Activated naive CD4-positive, alpha-beta T cell treated with anti-CD3 and anti-CD28 coated beads for 36 hours (primary cell): ENCODE measurements at places on chromosomes 3 and 15. TPM values are rescaled to one million over a fixed set of nuclear protein-coding genes. Genes with fewer than 3 reads are reported as not detected.
A peak's percentile ranks its signal among the peaks of the same experiment; 100 is the strongest.

DNA sequence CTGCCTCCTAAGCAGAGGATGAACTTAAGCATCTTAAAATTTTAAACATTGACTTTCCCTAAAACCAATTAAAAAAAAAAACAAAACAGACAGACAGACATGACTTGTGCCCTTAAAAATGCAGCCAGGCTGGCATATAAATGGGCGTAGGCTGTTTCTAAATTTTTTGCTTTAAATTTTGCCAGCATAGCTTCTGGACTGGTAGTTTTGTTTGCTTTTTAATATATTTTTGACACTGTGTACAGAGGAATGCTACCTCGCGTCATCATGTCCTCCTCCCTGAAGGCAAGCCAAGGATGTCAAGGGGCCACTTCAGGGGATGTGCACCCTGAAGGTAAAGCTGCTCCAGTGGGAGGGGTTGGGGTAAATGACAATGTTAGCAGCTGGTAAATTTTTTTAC, 134.8 kb downstream of the PGPEP1L start:
- DNase-seq, result no peak
- H3K4me1 ChIP-seq, result peaks cover 50% of the 10 kb centered on the region
- no peaks in the 10 kb centered on the region for H3K27me3 ChIP-seq
- H3K4me3 ChIP-seq, result no peak overlapping the region
- H3K36me3 ChIP-seq, result peaks cover 4% of the 10 kb centered on the region

The DNAJA4 gene
- 40.1 TPM for total RNA-seq

The CHST2 gene
- 4.2 TPM for total RNA-seq

GRCh38 chr3:15426579-15427118, 695 bp downstream of the METTL6 start:
- DNase-seq, result no peak
- peaks cover 38% of the 10 kb centered on the region for H3K4me1 ChIP-seq
- peak overlapping the region; percentile 91 for H3K27ac ChIP-seq
- peak overlapping the region; percentile 90 for H3K4me3 ChIP-seq
- H3K36me3 ChIP-seq, result peaks cover 19% of the 10 kb centered on the region

DNA sequence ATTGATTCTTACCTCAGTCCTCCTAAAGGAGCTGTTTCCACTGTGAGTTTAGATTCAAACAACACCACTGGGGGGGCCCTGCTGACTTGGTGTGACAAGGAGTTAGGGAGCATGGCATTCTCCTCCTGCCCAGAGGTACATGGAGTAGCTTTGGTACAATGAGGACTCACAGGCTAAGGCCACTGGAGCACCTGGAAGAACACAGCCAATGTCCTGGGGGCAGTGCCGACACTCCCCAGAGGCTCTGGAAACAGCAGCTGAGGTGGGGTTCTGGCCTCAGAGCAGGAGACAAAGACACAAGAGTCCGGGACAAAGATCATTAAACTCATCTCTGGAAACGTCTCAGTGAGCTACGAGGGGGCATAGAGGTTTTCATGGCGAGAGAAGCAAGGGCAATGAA, 69.7 kb upstream of the POMGNT2 start:
- H3K27ac ChIP-seq, result no peak overlapping the region
- H3K27me3 ChIP-seq, result no peaks in the 10 kb centered on the region
- H3K4me1 ChIP-seq, result peaks cover 23% of the 10 kb centered on the region
- no peak for DNase-seq

The CNTN6 gene
- total RNA-seq, result not detected

The C3orf70 gene
- total RNA-seq, result not detected

DNA sequence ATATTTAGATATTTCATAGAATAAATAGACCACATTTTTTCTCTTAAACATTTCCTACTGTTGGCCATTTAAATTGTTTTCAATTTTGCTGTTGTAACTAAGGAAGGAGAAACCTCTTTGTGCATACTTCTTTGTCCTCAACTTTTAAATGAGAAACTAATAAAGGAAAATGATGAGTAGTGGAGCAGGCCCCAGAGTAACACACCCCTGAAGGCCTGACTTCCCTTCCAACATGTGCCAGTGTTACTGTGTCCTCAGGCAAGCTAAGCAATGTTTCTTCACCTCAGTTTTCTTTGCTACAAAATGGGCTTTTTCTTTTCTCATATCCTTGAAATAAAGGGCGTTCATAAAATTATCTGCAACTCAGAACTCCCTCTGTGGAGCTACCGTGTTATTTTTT, 53.7 kb downstream of the RPL22L1 start:
- no peaks in the 10 kb centered on the region for H3K36me3 ChIP-seq
- no peak for DNase-seq
- no peak overlapping the region for H3K4me3 ChIP-seq
- no peak overlapping the region for H3K27ac ChIP-seq
- H3K4me1 ChIP-seq, result no peaks in the 10 kb centered on the region

DNA sequence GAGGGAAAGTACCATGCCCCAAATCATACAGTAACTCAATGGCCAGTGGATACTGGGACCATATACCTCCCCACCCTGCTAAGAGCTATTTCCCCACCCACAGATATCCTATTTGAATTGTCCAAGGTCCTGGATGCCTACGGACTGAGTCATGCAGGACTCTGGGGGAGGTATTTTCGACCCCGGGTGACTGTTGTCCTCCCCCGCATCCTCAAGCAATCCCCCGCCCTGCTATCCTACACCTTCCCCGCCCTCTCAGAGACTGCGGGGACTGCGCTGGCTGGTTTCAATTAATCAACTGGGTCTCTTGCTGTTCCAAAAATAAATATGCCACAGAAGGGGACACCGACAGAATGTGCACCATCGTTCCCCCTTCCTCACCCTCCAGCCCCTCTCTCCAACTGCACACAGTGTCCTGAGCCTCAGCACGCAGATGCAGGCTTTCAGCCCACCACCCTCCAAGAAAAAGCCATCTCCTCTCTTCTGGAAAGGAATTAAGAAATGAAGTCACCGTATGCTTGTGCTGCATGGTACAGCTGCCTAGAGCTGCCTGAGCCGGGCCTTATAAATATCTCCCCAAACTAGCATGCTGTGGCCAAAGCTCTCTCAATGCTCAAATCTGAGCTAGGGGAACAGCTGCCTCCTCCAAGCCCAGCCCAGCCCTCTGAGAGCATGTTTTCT, 8.1 kb downstream of the CAV3 start:
- no peaks in the 10 kb centered on the region for H3K27me3 ChIP-seq
- no peak for DNase-seq
- H3K4me1 ChIP-seq, result no peaks in the 10 kb centered on the region
- no peak overlapping the region for H3K27ac ChIP-seq

DNA sequence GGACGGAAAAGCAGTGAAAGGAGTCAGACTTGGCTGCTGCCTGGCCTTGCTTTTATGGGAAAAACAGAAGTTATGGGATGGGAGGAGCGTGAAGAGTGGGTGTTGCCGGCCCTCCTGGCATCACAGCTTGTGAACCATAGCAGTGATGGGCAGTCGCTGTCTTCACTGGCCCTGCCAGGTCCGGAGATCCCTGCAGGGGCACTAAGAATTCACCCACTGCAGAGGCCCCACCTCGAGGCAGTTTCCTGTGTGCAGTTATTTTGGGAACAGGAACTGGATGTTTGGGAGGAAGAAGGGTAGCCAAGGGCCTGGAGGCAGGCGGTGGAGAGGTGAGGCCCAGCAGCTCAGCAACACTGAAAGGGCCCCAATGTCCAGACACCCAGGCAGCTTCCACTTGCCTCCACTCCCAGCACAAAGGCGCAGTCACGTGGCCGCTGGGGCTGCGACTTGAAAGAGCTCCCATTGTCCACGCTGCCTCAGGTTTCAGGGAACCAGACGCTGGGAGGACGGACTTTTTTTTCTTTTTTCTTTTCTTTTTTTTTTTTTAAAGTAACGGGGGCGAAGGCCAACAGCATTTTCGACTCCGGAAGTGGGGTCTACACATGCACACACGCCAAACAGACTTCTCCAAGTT, 255.6 kb downstream of the ZNF621 start:
- no peak for DNase-seq
- H3K27ac ChIP-seq, result no peak overlapping the region
- peaks cover 15% of the 10 kb centered on the region for H3K27me3 ChIP-seq
- no peaks in the 10 kb centered on the region for H3K36me3 ChIP-seq

GRCh38 chr3:169618894-169619792, 44.4 kb downstream of the MECOM start:
- peaks cover 2% of the 10 kb centered on the region for H3K27me3 ChIP-seq
- no peak overlapping the region for H3K27ac ChIP-seq
- H3K4me1 ChIP-seq, result no peaks in the 10 kb centered on the region
- no peak for DNase-seq
- H3K36me3 ChIP-seq, result no peaks in the 10 kb centered on the region
- H3K4me3 ChIP-seq, result no peak overlapping the region

The GOLGA6L10 gene
- 1.4 TPM for total RNA-seq

GRCh38 chr3:12175137-12175593, 16.5 kb upstream of the TIMP4 start:
- H3K36me3 ChIP-seq, result peaks cover 3% of the 10 kb centered on the region
- H3K27ac ChIP-seq, result no peak overlapping the region
- peaks cover 14% of the 10 kb centered on the region for H3K4me1 ChIP-seq
- peaks cover 1% of the 10 kb centered on the region for H3K27me3 ChIP-seq
- no peak overlapping the region for H3K4me3 ChIP-seq

The ARMC8 gene
- 38.2 TPM for total RNA-seq

DNA sequence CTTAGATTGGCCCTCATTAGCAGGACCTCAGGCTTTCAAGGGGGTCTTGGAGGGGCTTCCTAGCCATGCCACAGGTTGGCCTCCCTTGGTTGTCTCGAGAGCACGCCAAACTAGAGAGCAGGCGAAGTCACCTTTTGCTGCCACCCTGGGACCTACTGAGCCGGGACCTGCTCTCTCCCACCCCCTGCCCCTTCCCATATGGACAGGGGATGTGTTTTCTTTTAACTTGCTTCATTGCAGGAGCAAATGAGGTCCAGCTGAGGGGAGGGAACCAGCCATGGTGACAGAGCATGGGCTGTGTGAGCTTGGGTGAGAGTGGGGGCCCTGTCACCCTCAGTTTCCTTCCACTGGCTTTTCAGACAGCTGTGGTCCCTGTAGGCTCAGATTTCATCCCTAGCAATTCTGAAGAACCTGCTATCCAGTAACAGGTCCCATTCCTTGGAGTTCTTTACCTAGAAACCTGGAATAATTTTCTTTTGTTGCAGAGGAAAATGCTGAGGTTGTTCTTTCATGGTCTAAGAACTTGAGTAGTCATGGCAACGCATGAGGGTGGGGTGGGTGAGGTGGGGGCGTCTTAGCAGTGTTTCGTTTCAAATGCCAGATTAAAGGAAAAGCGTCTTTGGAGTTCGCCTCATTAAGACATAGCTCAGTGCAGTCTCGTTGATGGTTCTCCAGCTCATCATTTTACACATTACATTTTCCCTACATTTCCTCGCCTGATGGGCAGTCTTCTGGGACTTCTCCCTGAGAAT, 20.1 kb upstream of the MAGEF1 start:
- H3K27ac ChIP-seq, result no peak overlapping the region
- H3K4me1 ChIP-seq, result no peaks in the 10 kb centered on the region
- DNase-seq, result no peak
- H3K4me3 ChIP-seq, result no peak overlapping the region
- no peaks in the 10 kb centered on the region for H3K27me3 ChIP-seq

DNA sequence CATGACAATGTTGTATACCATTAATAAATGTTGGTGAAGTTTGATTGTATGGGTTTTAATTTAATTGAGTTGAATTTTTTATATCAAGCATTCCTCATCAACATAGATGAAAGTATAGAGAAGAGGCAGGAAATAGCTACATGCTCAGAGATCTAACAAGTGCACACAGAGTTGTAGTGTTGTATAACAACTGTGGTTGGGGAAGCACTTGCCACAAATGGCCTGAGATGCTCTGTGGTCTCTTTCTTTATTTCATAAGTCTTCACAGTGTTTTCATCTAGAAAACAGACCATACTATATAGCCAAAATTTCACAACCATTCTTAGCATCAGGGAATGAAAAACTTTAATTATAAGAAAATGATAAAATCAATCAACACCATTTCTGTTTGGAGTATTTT, 682.6 kb upstream of the NECTIN3 start:
- no peak for DNase-seq
- H3K27ac ChIP-seq, result no peak overlapping the region
- no peaks in the 10 kb centered on the region for H3K4me1 ChIP-seq
- H3K36me3 ChIP-seq, result no peaks in the 10 kb centered on the region
- H3K4me3 ChIP-seq, result no peak overlapping the region

DNA sequence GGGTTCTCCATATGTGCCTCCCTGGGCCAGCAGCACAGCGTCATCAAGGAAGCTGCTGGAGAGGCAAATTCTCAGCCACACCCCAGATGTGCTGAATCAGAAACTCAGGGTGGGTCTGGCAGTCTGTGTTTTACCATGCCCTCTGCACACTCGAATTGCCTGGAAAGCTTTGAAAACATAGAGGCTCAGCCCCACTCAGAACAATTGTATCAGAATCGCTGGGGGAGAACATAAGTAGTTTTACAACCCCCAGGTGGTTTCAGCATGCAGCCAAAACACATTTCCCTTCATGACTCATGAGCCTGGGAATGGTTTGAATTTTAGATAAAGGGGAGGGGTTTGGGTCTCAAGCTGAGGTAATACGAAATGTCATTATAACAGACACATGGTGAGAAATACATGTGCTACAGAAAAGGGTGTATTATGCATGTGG, 9.6 kb downstream of the TGM4 start:
- no peaks in the 10 kb centered on the region for H3K4me1 ChIP-seq
- no peak overlapping the region for H3K4me3 ChIP-seq
- no peak overlapping the region for H3K27ac ChIP-seq
- no peaks in the 10 kb centered on the region for H3K36me3 ChIP-seq

DNA sequence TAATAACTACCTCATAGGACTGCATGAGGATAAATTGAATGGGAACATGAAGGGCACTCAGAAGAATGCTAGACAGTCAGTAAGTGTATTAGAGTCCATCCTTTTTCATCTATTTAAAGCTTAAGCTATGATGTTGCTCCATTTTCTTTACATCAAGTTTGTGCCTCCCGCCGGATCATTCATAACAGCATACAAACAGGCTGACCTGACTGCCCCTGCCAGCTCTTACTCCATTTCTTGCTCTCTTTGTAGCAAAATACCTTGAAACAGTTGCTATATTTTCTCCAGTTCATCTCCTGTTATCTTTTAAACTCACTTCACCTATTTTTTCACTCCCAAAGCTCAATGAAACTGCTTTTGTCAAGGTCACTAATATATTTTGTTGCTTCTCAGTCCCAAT, 315.6 kb upstream of the ALCAM start:
- H3K4me3 ChIP-seq, result no peak overlapping the region
- no peak overlapping the region for H3K27ac ChIP-seq
- H3K4me1 ChIP-seq, result no peaks in the 10 kb centered on the region
- no peak for DNase-seq

The ANKDD1A gene
- total RNA-seq, result 2.3 TPM

GRCh38 chr3:81339040-81339845, 422.2 kb downstream of the GBE1 start:
- H3K4me1 ChIP-seq, result no peaks in the 10 kb centered on the region
- no peaks in the 10 kb centered on the region for H3K36me3 ChIP-seq
- no peaks in the 10 kb centered on the region for H3K27me3 ChIP-seq
- H3K4me3 ChIP-seq, result no peak overlapping the region
- H3K27ac ChIP-seq, result no peak overlapping the region
- no peak for DNase-seq

DNA sequence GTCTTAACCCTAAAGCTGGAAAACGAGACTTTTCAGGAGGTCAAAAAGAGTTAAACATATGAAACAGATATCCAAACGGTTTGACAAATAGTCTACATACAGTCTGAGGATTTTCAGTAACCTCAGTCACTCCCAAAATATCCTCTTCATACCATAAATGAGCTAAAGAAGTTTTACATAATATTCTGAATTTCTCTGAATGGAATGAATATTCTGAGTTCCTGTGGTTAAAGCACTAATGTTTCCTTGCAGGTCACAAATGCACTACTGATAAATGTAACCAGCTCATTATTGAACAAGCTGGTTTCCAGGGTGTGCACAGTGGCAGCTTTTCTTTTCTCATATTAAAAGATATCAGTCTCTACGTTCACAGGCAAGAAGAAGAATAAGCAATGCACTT, 137.4 kb upstream of the POU1F1 start:
- no peaks in the 10 kb centered on the region for H3K36me3 ChIP-seq
- H3K4me1 ChIP-seq, result no peaks in the 10 kb centered on the region
- no peaks in the 10 kb centered on the region for H3K27me3 ChIP-seq
- H3K4me3 ChIP-seq, result no peak overlapping the region
